ENCODE measurements at places on chromosomes 6 and 20.

- peak; percentile 23 for DNase-seq
Observed at GRCh38 chr6:110472739-110473138, 3.7 kb downstream of the SLC22A16 start.

DNA sequence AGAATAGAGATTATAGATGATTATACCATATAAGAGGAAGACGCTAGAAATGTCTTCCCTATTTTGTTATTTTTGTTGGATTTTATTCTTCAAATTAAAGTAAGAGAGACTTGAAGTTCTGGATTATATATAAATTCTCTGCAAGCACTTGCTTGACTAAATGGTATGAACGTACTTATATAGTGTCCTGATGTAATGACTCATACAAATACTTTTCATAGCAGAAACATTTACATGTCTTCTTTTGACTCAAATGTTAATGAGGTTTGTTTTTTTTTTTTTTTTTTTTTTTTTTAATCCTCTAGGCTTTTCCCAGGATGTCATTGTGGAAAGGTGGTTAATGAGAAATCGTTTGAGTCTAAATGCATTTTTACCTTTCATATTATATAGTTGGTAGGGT is 55.0 kb downstream of the PDE7B start:
- no peak for DNase-seq

- peak; percentile 93 for DNase-seq
Observed at GRCh38 chr6:44172731-44173500, 14.3 kb downstream of the CAPN11 start.

- no peak for DNase-seq
Observed at GRCh38 chr20:22801528-22801927, 217.2 kb upstream of the FOXA2 start.

DNA sequence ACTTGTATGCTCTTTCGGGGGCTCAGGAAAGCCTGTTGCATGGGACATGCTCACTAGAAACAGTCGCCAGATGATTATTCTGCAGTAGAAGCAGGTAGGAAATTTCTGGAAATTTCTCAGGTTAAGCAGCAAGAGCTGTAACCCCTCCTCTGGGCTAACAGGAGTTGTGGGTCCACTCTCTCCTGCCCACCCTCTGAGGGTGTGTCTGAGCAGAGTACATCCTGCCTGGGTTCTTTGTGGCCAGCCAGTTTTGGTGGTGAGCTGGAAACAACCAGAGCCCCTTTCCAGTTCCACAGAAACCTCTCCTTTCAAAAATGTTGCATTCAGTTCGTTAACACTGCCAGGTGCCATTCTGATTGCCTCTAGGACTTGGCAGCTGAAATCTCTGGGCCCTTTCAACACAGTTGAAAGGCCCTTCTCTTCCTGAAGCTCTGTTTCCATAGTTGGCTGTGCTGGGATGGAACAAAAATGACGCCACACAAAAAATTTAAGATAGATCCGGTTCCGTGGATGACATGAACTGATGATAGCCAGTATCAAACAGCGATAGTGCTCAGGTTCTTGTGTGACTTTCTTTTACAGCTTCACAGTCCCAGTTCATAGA is 38.5 kb downstream of the PLCG1 start:
- DNase-seq: no peak

DNA sequence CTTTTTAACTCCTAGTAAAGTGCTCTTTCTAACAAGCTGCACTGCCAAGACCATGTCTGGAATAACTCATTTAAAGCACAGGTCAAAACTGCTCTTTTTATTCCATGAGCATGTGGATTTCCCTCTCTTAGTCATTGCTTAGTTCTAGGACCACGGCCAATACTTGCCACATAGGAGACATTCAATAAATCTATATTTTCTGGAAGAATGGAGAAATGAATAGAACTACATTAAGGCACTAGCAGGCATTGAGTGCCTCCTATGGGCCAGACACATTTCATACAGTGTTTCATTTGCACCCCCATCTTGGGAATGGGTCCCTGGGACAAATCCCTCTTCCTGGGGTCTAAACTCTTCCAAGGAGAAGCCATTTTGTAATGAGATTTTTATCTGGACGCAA is 552.8 kb upstream of the CITED2 start:
- no peak for DNase-seq

DNA sequence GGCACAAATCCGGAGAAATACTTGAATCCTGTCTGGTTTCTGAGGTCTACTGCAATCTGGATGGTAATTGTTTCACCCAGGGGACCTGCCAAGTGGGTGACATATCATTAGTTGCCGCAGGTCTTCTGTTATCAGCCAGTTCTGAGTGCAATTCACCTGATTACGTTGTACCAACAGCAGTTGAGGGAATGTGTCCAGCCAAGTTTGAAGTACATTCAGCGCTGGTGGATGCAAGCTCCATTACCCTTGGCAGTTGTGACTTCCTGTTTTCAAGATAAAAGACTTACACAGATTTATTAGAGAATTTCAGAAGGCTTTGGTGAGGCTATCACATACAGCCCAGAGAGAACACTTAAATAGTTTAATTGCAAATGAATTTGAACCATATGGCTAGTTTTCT is 42.8 kb downstream of the FNDC1 start:
- no peak for DNase-seq

DNA sequence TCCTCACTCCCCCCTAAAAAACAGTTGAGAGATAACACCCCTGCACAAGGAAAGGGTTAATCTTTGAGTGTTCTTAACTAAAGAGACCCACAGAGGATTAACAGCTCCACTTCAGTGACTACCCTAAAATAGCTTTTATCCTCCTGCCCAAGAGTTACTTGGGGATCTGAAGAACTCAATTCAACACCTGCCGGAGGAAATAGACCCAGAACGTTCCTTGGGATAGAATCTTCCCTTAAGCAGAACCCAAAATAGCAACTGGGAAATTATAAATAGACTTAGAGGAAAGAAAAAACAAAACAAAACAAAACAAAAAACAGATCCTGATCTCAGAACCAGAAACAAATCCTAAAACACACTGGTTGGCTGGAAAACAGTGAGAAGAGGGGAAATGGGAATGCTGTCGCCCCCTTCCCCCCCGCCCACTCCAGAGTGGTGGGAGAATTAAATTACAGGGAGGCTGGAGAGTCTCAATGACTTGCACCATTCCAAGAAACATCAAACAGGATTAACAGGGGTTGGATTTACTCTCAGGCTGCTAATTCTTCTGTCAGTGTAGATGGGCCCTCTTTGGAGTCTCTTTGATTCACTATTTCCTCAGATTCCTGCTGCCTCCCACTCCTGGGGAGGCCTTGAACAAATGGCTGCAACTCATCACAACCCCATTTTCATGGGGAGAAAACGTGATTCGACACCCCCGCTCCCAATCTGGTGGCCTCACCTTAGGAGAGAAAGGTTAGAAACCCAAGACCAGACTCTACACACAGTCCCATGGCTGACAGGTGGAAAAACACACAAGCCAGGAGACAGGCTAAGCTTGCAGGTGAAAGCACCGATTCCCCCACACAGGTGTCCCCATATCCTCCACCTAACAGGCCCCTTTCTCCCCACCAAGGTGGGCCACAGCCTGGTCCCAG is 1.4 kb downstream of the PLAGL2 start:
- no peak for DNase-seq

- no peak for DNase-seq
Observed at GRCh38 chr6:41699063-41699462, 36.3 kb downstream of the TFEB start.

GRCh38 chr6:90765895-90766294 is 179.0 kb upstream of the MAP3K7 start:
- DNase-seq: no peak

GRCh38 chr6:10434235-10434634 is 19.4 kb upstream of the TFAP2A start:
- DNase-seq: peak; percentile 64

- DNase-seq: no peak
Observed at GRCh38 chr20:54140067-54140466, 33.7 kb downstream of the CYP24A1 start.

- no peak for DNase-seq
Observed at GRCh38 chr6:7820288-7820835, 90.2 kb downstream of the TXNDC5 start.

DNA sequence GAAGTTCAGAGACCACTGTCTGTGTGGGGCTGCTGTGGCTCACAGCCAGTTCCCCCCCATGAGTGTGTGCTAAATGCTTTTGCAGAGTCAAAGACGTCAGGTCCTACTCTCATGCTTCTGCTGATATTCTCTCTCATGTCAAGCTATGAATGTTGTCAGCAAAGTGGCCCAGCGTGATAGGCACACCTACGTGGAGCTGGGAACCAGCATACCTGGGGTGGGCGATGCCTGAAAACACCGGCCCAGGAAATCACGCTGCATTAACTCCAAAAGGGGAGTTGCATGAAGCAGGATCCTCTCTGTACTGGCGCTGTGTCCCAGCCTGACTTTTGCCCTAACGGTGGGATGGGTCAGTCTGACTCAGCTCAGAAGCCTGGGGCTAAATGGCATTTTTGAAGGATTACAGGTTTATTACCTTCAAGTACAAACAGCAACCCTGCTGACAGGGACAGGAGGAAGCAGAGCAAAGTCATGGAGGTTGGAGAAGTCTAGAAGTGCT is 9.0 kb upstream of the MRPS10 start:
- DNase-seq: no peak

All from activated CD4-positive, alpha-beta T cell treated with anti-CD3 and anti-CD28 coated beads, Interleukin-2, amount 10 ng/mL, durations not matched to agents 24 days and 14 days (primary cell).